ENCODE measurements at places on chromosomes 6 and 20. TPM values are rescaled to one million over a fixed set of nuclear protein-coding genes. Genes with fewer than 3 reads are reported as not detected.

TAF8 gene
- total RNA-seq, result 38.9 TPM

ALDH8A1 gene
- total RNA-seq, result 0.40 TPM

SMOC2 gene
- total RNA-seq, result 5.9 TPM

TPX2 gene
- total RNA-seq, result 71.9 TPM

DDX27 gene
- 46.0 TPM for total RNA-seq

CDKN1A gene
- 12.4 TPM for total RNA-seq

MTCH1 gene
- total RNA-seq, result 145 TPM

SGK2 gene
- 8.7 TPM for total RNA-seq

TSBP1 gene
- not detected for total RNA-seq

MICB gene
- total RNA-seq, result 0.95 TPM

RSPO3 gene
- total RNA-seq, result 0.36 TPM

PLTP gene
- 28.6 TPM for total RNA-seq

HAO1 gene
- total RNA-seq, result not detected

TPBG gene
- 31.3 TPM for total RNA-seq
